CD4-positive, alpha-beta T cell treated with Interleukin-15 for 4 hours (primary cell): ENCODE measurements at places on chromosomes 6 and 20.

- no peak for DNase-seq
Measured at GRCh38 chr6:167232356-167232755, 58.8 kb upstream of the UNC93A start.

DNA sequence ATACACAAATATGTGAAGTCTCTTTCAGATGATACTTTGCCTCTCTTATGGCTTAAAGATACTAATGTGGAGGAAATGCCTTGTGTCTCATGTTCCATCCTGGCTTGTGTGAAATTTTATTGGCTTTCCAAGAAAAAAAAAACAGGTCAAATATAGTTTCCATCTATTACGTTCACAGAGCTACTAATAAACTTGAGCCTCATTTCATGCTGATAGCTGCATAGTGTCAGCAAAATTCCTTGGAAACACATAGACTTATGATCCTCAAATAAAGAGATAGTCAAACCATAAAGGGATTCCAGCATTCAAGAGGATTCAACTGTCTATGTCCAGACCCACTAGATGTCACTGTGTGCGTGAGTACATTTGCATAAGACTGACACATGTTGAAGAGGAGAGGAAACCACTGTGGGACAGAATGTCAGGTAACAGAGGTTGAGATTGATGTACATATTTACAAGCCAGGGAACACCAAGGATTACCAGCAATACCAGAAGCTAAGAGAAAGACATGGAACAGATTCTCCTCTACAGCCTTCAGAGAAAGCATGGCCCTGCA, 266.6 kb downstream of the COL12A1 start:
- no peak for DNase-seq

GRCh38 chr6:97053643-97054411, 129.3 kb downstream of the KLHL32 start:
- DNase-seq, result no peak

GRCh38 chr6:33885132-33886057, 81.6 kb upstream of the MLN start:
- DNase-seq, result no peak

DNA sequence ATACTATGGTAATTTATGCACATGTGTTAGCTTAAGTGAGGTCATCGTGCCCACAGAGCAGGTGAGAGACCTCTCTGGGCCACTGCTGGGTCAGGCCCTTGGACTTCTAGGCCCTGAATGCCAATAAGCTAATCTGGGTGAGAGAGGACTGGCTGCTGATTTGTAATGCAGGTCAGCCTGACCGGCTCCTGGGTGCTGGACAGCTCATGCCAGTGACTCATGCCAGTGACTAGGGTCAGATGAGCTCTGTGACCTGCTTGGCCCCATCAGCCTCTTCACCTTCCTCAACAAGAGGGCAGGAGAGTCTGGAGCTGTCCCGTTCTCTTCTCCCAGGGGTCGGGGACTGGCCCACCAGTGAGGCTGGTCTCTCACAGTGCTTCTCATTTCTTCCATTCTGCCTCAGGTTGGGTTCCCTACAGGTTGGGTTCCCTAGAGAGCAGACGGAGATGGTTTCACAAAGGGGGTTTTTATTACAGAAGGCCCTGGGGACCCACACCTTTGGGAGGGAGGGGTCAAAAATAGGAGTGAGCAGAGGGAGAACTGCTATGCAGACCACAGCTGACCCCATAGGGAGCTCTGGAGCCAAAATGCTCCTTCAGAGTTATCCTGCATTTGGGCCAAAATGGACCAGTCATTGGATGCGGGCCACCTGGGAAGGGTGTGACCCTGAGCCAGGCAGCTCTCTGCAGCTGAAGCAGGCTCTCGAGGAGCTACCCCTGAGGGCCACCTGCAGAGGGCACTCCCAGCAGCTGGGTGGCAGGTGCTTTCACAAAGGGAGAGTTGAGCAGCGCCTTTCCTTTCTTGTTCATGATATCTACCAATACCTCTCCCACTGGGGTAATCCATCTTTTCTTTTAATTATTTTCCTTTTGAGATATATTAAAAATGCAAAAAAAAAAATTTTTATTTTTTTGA, 2.2 kb upstream of the OXT start:
- no peak for DNase-seq

DNA sequence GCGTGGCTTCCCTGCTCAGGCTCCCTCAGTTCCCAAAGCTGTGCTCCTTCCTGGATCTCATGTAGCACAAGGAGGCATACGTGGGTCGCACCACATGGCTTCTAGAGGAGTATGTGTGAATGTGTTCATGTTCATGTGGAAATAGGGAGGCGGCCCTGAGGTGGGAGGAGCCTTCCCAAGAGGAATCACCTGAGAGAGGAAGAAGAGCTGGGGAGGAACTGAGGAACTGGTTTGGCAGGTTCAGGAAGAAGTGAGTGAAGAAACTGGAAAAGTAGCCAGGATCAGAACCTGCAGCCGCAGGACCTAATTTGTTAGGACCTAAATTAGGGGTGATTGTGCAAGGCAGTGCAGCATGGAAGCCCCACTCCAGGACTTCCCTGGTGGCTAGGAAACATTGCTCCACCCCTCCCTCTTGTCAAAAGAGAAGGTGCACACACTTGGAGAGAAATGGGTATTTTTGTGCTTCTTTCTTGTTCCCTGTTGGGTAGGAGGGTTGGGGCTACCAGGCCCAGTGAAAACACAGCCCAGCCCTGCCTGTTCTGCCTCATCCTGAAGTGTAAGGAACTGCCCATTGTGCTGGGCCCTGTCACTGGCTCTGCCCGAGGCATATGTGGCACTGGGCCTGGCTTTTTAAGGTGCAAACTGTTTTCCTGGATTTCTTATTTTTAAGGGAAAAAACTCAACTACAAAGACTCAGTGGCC, 20.7 kb downstream of the SYNJ2 start:
- DNase-seq, result no peak

GRCh38 chr6:29834564-29835436, 7.2 kb downstream of the HLA-G start:
- DNase-seq, result peak; percentile 59

DNA sequence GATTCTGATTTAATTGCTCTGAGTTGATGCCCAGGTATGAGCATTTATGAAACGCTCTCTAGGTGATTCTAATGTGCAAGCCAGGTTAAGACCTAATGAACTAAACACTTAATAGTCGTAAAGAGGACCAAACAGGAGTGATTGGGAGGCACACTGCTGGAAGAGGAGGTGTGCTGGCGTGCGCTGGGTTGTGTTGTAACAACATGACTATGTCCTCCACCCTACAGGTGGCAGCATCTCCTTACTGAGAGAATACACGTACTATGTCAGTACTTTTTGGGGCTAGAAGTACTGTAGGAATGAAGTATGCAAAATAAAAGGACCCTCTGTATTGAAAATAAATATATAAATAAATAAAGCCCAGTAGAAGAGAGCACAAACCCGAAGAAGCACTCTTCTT, 11.9 kb downstream of the C6orf89 start:
- peak; percentile 19 for DNase-seq

- no peak for DNase-seq
Measured at GRCh38 chr20:36862857-36863668, 12.9 kb upstream of the TLDC2 start.

DNA sequence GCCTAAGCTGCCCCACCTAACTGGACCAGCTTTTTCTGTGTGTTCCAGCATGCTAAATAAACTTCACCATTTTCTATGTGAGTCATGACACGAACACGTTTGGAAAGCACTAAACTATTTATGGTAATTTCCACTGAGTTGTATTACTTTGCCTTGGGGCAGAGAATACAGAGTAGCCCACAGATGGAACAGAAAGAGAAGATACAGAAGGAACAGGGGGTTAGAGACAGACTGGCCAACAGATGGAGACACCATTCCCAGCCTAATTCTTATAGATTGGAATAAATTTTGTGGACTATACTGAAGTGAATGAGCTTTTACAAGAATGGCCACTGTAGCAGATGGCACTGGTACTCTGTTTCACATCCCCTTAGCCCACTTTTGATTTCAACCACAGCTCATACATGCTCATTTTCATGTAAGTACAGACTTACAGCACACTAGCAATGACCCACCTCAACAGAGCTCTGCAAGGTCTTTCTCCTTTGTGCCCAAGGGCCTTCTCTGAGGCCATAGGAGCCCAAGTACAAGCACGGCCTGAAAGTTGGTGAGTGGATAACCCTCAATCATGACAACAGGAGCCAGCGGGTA, 13.1 kb upstream of the NT5DC1 start:
- DNase-seq, result no peak

GRCh38 chr20:18672834-18673233, 85.0 kb downstream of the DTD1 start:
- no peak for DNase-seq

- DNase-seq, result no peak
Measured at GRCh38 chr20:24829649-24830370, 119.3 kb upstream of the CST7 start.

GRCh38 chr20:62066983-62067433, 1.3 kb upstream of the TAF4 start:
- DNase-seq, result no peak

GRCh38 chr6:108556250-108556649, 4.5 kb upstream of the FOXO3 start:
- no peak for DNase-seq

GRCh38 chr20:63051911-63052310, 45.1 kb upstream of the BHLHE23 start:
- DNase-seq, result no peak

DNA sequence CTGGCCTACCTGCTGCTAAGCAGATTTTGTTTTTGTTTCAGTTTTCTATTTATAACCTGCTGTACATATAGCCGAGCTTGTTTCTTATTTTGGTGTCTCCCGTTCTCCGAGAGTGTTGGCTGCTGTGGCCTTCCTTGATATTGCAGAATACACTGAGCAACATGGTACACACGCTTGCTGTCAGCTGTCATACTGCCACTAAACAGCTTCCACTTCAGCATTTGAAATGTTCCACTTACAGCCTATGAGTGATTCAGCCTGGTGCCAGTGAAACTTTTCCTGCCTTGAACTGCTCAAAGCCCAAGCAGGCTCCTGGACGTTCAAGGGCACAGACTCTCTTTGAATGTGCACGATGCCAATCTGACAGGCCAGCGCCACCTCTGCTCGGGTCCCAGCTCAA, 87.1 kb downstream of the PSMG4 start:
- no peak for DNase-seq

DNA sequence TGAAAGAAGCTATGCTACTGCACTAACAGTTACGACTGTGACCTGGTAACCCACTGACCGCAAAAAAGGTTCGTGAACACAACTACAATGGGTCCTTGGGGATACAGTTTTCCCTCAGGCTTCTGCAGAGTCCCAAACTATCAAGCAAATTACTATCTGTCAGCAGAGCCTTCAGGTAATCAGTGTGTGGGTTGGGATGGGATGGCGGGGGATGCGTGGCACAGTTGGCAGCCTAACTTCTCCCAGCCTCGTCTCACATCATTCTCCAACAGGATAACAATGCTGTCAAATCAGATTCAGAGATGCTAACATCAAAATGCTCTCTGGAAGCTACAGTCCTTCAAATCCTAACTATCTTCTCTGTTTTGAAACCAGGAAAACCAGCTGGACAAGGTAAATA, 102.3 kb downstream of the EPM2A start:
- DNase-seq, result no peak

DNA sequence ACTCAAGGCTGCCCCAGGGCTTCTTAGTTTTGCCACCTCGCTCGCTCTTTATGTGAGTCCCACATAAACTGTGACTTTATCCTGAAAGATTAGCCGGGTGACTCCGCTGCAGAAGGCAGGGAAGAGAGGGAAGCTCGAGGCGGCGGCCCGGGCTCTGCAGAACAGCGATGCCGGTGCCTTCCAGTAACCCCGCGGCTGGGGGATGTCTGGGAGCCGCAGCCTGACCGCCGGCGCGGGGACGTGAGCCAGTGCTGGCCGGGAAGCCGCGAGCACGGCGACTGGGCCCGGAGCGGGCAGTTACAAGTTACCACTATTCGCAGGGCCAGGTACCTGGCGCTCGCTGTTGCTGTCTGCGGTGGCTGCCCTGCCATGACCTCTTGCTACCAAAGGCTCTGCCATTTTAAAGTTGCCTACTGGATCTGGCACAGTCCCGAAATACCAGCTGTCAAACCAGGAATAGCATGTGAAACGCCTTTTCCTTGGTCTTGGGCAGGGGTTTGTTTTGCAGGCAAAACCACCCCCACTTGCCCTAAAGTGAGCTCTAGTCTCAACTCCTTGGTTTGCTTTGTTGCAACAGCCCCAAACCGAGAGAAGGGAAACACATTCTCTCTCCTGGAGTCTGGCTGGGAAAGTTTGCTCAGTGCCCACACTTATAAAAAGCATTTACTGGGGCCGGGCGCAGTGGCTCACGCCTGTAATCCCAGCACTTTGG, 124.0 kb upstream of the SLC2A12 start:
- DNase-seq, result no peak
